Activated naive CD8-positive, alpha-beta T cell treated with anti-CD3 and anti-CD28 coated beads, Interleukin-2, amount 10 ng/mL, durations not matched to agents 7 days and 5 days (primary cell): ENCODE measurements at places on chromosomes 2 and 18. TPM values are rescaled to one million over a fixed set of nuclear protein-coding genes. Genes with fewer than 3 reads are reported as not detected.

ABCG5 gene
- not detected for total RNA-seq

TGFA gene
- total RNA-seq, result 0.86 TPM

LIMS2 gene
- total RNA-seq, result 21.7 TPM

ORMDL1 gene
- total RNA-seq, result 105 TPM

SERPINB3 gene
- total RNA-seq, result not detected

UGT1A3 gene
- not detected for total RNA-seq

DNA sequence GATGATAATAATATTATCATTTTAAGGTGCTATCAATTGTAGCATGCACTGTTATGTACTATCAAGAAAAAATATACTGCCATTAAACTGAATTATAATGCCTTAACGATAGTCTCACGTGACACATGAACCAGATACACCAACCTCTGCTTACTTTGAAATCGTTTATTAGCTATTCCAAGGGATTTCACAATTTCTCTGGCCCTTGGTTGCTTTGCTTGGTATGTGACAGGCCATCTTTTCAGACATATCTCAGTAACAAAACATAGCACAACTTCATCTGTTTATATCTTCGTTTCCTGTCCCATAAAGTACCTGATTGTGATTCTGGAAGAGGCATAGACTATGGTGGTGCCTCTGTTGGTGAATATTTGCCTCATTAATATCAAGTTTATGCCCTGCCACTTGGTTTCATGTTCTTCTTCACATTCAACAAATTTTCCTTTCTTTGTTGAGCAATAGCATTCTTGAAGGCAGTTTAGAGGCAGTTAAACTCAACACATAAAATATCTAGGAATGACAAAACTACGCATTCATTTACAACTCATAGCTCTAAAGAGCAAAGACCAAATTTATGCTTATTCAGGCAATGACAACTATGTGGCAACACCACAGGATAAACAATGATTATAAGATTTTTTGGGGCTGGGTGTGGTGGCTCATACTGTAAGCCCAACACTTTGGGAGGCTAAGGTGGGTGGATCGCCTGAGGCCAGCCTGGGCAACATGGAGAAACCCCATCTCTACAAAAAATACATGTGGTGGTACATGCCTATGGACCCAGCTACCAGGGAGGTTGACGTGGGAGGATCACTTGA is 84.3 kb downstream of the MCFD2 start:
- peaks cover 3% of the 10 kb centered on the region for H3K4me1 ChIP-seq
- no peaks in the 10 kb centered on the region for H3K36me3 ChIP-seq
- H3K27ac ChIP-seq, result no peak overlapping the region
- DNase-seq, result no peak
- H3K4me3 ChIP-seq, result no peak overlapping the region

CCDC85A gene
- total RNA-seq, result not detected

CRYBA2 gene
- not detected for total RNA-seq

DNA sequence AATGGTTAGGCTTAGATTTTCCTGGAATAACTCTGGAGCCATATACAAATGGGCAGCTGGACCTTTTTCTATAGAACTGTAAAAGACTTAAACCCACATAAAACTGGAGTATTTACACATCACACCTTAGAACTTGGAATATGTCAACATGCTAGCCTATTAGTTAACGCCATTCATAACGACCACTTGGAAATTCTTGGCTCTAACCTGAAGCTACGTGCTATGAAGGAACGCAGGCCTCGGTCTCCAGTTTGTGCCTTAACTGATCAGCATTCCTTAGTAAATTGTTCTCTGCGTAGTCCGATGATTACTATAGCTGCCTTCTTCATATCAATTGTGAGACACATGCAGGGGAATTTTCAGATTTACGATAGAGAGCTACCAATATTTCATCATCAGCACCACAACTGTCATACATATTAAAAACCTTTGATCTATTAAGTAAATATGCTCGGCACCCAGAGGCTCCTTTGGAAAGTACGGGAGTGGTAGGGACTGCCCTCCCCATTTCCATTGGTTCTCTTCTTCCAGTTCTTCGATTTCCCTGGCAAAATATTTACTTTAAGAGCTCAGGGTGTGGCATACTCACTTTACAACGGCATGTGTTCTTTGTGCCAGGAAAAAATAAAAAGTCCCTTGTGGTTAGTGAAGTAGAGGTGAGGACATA is 17.5 kb upstream of the CCL20 start:
- H3K36me3 ChIP-seq, result no peaks in the 10 kb centered on the region
- no peaks in the 10 kb centered on the region for H3K4me1 ChIP-seq
- peaks cover 4% of the 10 kb centered on the region for H3K27me3 ChIP-seq
- no peak overlapping the region for H3K27ac ChIP-seq
- no peak for DNase-seq

GRCh38 chr2:210224591-210224940 is 681 bp downstream of the ACADL start:
- no peaks in the 10 kb centered on the region for H3K36me3 ChIP-seq
- peak overlapping the region; percentile 58 for H3K4me3 ChIP-seq
- H3K27ac ChIP-seq, result no peak overlapping the region
- no peak for DNase-seq

DNAJC5G gene
- not detected for total RNA-seq

DNA sequence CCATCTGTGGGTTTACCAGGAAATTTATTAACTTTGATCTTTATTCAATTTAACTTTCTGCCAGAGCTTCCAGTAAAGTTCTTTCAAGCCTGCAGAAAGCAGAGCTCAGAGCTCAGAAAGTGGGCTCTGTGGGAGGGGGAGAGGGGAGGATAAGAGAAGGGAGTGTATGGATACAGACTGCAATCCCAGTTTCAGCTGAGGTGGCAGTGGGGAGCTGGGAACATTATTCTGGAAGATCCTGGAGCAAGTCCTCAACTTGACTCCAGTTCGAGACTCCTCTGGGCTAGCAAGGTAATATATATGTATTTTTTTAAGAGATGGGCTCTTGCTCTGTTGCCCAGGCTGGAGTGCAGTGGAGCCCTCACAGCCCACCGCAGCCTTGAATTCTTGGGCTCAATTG is 108.9 kb upstream of the NABP1 start:
- no peak for DNase-seq
- H3K27me3 ChIP-seq, result peaks cover 37% of the 10 kb centered on the region
- H3K4me3 ChIP-seq, result no peak overlapping the region

DNA sequence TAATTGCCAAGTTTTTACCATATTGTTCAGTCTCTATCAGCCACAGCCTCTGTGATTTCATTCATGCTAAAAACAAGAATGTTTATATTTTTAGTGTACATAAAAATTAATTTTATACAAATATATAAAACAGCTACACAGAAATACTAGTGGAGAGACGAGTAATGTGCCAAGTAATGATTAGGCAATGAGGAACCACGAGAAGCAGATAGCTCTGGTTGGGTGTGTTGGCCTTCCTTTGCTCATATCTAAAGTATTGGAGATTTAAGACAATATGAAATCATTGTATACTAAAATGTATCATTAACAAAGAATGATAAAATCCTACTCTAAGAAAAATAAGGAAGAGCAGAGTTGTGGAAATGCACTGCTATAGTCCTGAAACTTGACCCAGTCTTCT is 326.7 kb downstream of the AGAP1 start:
- no peak overlapping the region for H3K4me3 ChIP-seq
- no peak for DNase-seq
- no peaks in the 10 kb centered on the region for H3K4me1 ChIP-seq

DNA sequence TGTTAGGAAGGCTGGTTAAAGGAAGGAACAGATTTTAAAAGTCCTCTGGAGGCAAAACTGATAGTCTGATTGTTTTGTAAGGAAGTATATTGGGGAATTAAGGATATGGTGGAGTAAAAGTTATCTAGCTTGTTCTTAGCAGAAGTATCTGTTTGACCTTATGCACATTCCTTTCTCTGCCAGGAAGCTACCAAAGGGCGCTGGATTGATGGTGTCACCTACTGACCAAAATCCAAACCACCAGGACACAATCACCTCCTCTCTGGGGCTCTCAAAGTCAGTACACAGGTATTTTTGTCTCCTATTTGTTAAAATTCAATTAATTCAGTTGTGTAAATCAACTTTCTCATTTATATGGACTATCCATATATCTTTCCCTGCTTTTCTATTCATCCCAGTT is 484.5 kb downstream of the NUP35 start:
- H3K4me1 ChIP-seq, result no peaks in the 10 kb centered on the region
- H3K27me3 ChIP-seq, result no peaks in the 10 kb centered on the region
- no peaks in the 10 kb centered on the region for H3K36me3 ChIP-seq

DNA sequence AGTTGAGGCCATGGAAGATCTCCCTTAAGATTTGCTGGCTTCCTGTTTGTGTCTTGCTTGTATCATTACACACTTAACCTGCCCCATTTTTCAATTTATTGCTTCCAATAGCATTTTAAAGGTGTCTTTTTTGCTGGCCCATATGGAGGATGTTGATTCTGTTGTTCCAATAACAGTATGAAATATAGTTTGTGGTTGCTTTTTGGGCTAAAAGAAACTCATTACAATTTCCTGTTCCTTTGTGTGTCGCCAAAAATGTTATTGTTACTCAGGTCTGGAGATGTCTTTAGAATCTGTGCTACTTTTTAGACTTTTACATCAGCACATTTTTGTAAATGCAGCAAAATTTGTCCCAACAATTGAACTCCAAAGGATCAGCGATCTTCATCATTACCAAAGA is 234.0 kb upstream of the ITGA4 start:
- no peaks in the 10 kb centered on the region for H3K27me3 ChIP-seq
- H3K4me3 ChIP-seq, result peak overlapping the region; percentile 63
- H3K27ac ChIP-seq, result peak overlapping the region; percentile 83
- DNase-seq, result no peak

GRCh38 chr2:9394816-9395215 is 28.5 kb downstream of the ITGB1BP1 start:
- H3K27ac ChIP-seq, result no peak overlapping the region
- DNase-seq, result no peak
- H3K4me3 ChIP-seq, result no peak overlapping the region
- H3K4me1 ChIP-seq, result no peaks in the 10 kb centered on the region
- no peaks in the 10 kb centered on the region for H3K36me3 ChIP-seq
